ENCODE measurements at places on chromosomes 1 and 21.

DNA sequence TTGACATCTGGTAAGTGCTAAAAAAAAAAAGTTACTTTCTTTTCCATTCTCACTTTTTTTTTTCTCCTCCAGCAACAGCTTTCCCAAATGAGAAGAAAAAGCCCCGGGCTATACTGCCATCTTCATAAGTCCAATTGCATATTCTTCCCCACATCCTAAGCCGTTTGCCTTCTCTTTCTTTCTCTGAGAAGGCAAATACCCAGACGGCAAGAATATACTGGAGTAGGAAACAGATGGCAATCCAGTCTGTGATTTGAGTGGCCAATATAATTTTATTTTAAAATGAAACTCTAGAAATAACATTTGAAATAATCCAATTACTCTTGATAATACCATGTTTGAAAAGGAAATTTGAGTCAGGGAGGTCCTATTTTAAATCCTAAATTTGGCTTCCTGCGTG lies 44.6 kb upstream of the GREM2 start:
- no peak for DNase-seq

GRCh38 chr21:34284666-34285065 lies 79.1 kb upstream of the KCNE2 start:
- DNase-seq: no peak

GRCh38 chr1:217403026-217403720 lies 227.7 kb downstream of the GPATCH2 start:
- DNase-seq: no peak

DNA sequence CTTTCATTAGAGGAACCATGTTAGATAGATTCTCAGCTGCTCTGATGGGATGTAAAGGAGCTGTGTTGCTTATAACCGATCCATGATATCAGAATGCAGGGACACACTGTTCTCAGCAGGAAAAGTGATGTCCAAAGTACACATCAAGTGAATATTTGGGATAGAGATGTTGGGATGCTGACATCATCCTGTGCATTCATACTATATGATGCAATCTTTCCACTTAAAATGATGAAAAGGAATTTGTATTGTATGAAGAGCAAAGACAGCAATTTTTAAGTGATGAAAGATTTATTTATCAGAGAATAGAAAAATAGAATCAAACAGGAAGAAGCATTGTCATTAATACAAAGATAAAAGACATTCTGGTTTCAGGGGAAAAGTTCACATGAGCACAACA lies 110.1 kb downstream of the ERG start:
- no peak for DNase-seq

- no peak for DNase-seq
Observed at GRCh38 chr1:238343852-238344251, 453.1 kb upstream of the ZP4 start.

DNA sequence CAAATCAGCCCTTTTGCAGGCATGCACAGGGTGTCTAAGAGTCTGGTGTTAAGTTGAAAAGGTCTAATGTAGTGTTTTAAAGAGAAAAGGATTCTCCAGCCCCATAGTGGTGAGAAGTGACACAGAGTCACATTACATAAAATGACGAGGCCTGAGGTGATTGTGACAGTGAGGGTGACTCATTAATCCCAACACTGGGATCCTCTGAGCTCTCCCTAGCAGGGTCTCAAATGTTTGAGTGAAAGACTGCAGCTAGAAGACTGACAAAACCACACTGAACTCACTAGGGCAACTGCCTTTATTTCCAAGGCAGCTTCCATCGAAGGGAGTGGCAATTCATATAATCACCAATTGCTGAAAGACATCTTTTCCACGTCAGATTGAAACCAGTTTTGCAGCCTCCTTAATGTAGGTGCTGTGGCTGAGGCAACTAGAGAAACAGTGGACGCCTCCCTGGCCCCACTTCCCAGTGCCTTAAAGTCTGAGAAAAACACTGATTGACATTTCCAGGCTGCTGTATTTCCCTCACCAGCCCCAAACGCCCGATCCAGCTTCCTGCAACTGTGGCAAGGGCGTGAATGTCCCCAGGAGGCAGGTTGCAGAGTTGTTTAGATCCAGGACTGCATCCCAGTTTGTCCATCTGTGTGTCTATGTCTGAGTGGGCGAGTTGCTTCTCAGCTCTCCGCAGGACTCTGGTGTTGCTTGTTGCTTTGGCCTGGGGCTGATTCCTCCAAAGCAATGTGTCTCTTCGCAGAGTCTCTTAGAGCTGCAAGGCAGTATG lies 81.4 kb downstream of the RUNX1 start:
- DNase-seq: no peak

- DNase-seq: no peak
Observed at GRCh38 chr1:246722720-246723119, 1.5 kb upstream of the SCCPDH start.

DNA sequence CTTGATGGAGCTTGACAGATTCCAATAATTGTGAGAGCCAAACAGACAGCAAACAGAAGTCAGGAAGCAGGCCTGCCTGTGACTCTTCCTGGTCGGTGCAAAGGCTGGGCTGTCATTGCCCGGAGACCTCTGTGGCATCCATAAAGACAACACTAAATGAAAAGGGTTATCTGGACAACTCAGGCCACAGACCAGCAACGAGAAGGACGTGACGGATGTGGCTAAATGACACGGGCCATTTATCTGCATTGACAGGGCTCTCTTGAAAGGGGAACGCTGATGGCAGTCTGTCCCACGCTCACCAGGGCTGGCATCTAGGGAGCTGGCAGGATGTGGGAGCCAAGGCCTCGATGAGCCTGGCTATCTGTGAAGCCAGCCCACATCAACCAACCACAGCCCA lies 35.0 kb downstream of the HMGB4 start:
- DNase-seq: no peak

DNA sequence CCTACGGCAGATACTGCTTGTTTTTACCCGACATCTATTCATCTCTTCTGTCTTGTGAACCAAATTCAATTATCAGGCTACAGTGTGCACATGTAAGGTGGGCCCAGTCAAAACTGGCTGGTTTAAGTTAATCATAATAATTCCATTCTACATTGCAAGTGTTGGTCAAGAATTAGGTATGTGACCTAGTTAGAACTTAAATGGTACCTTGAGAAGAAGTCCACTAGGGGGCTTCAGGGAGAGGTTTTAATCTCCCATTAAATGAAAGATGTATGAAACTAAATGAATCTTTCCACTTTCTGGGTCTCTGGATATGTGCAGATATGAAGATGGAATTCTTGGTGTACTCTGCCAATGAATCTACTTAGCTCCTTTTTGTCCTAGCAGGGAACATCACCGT lies 187.1 kb downstream of the CDC42BPA start:
- DNase-seq: no peak

GRCh38 chr1:210882414-210883221 lies 251.3 kb downstream of the KCNH1 start:
- no peak for DNase-seq

DNA sequence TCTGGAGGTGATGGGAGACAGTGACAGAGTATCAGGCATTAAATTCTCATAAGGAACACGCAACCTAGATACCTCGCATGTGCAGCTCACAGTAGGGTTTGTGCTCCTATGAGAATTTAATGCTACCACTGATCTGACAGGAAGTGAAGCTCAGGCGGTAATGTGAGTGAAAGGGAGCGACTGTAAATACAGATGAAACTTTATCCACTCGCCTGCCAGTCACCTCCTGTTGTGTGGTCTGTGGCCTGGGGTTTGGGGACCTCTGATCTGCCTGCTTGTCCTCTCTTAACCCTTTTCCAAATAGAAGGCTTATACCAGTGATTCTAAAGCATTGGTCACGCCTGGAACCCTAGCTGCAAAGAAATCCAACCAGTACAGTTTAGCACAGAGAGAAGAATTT lies 15.3 kb downstream of the GABPA start:
- DNase-seq: no peak

GRCh38 chr1:181424786-181425403 lies 58.4 kb upstream of the CACNA1E start:
- DNase-seq: peak; percentile 92

- no peak for DNase-seq
Observed at GRCh38 chr1:227996187-227996950, 10.4 kb upstream of the WNT3A start.

DNA sequence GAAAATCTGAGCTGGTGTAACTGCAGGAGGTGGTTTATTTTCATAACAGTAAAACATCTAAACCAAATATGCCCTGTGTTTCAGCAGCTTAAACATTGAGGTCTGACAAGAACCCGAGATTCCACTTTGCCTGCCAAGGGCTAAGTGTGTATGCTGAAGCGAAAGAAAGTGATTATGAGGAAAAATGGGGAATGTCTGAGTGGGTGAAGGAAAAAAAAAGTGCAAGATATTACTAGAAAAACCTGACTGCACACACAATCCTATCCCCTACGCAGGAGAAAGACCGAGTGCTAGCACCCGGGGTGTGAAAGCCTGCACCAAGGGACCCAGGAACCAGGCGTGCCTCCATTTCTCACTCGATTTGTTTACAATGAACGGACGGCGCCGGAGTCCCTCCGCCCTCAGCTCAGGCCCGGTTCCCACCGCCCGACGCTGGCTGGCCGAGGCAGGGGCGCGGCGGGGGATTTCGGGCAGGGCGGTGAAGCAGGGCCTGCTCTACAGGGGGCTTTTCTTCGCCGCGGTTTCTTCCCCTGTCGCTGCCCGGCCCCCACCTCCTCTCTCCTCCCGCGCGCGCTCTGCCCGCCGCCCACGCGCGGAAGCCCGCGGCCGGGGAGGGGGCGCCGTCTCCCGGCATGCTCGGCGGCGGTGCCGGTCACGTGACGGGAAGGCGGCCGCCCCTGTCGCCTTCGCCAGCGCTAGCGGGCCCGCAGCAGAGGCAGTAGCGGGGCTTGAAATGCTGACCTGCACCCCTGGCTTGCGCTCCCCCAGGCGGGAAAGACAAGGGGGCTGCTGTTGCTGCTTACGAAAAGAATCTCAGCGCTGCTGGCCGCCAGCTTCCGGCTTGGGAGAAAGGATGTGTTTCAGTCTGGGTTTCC lies 35.9 kb downstream of the ITPKB start:
- DNase-seq: peak; percentile 40

DNA sequence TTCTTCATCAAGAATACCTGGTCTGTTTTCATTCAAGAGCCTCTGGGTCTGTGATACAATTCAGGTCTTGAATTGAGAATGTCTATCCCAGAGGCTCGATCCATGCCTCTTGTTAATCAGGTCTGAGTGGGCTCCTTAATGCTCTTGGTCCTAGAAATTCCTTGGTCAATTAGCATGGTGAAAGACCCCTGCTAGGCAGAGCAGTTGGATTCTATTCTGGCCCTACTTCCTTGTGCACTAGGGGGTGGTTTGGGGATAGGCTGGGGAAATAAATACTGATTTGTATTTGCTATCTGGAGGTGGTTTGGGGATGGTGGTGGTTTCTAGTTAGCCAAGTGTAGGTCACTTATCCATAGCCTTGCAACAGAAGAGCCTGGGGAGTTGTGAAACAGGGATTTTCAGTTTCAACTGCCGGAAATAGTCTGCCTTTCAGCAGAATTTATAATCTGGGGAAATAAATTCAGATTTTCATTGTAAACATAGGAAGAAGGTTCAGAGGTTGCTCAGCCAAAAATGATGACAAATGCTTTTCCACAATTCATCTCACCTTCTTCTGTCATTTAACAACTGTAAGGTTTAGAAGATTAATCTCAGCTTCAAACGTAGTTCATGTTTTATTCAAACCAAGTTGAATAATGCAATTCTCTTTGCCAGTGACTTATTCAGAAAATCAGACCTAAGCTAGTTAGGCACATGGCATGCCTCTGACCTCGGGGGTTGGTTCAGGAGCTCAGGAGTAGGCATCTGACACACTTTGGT lies 22.2 kb upstream of the SCAF4 start:
- no peak for DNase-seq

GRCh38 chr1:181135815-181136737 lies 47.6 kb downstream of the IER5 start:
- DNase-seq: no peak

- no peak for DNase-seq
Observed at GRCh38 chr1:50422675-50422945, 633 bp downstream of the DMRTA2 start.

DNA sequence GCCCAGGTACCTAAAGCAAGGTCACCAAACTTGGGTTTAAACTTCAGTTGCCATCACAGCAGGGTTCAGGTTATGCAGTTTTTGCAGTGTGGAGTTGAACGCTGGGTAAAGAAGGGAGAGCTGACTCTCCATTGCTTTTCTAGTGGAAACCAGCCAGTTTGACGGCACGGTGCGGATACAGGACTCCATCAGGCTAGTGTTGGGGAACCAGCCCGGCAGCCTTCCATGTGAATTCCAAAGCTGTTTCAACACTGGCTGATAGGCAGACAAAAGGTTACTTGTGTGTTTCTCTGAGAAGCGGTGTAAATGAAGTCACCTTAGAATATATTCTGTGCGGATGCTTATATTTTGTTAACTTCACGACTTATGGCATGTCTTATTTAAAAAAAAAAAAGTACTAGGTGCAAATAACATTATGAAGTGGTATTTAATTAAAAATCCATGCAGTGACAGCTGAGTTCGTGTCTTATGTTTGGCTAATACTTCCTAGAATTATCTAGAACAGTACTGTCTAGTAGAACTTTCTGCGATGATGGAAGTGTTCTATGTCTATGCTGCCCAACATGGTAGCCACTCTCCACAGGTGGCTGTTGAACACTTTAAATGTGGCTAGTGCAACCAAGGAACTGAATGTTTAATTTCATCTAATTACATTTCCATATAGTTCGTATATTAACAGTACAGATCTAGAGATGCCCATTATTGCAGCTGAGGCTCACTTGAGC lies 29.9 kb upstream of the RCAN3 start:
- DNase-seq: no peak

GRCh38 chr1:17697458-17697857 lies 57.7 kb upstream of the ACTL8 start:
- DNase-seq: no peak

- no peak for DNase-seq
Observed at GRCh38 chr1:108584428-108584856, 24.5 kb downstream of the EEIG2 start.

GRCh38 chr1:197399755-197400521 lies 131.9 kb downstream of the CRB1 start:
- peak; percentile 47 for DNase-seq

GRCh38 chr1:19858893-19859292 lies 23.3 kb upstream of the OTUD3 start:
- no peak for DNase-seq

DNA sequence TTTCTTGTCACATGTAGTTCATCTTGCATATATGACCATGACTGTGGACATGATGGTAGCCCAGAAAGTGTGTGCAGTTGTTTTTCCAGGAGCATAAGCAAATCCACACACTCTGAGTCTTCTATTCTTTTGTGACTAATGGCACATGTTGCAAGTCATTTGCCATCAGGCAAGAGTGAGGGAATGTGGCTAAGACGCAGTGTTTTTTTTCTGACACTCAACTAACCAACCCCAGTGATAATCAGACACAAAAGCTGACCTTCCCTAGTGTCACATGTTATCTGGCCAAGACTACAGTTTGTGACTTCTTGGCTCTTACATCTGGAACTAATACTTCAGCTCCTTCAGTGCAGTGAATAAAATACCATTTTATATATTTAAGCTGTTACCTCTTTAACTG lies 108.8 kb downstream of the ITSN1 start:
- no peak for DNase-seq

All from NT2/D1 (cell line).